ENCODE measurements at places on chromosomes 2 and 18. TPM values are rescaled to one million over a fixed set of nuclear protein-coding genes. Genes with fewer than 3 reads are reported as not detected.

Gene FHOD3
- 7.8 TPM for total RNA-seq

- no peak for DNase-seq
Measured at GRCh38 chr2:219998714-219999227, 371.3 kb downstream of the SLC4A3 start.

DNA sequence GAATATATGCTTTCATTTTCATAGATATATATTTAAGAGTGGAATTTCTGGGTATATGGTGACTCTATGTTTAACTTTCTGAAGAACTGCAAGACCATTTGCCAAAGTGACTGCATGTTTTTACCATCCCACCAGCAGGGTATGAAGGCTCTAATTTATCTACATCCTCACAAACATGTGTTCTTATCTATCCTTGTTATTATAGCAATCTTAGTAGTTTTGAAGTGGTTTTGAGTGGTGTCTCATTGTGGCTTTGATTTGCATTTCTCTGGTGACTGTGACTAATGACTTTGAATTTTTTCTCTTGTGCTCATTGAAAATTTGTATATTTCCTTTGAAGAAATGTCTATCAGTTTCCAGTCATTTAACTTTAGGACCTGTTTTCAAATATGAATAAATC is 310.2 kb upstream of the NRP2 start:
- DNase-seq = no peak

Gene SOWAHC
- total RNA-seq = 5.3 TPM

Gene AFTPH
- 22.4 TPM for total RNA-seq
